ENCODE measurements at places on chromosomes 11 and 22.

- no peak for DNase-seq
Measured at GRCh38 chr22:40509401-40510134, 127.0 kb downstream of the MRTFA start.

DNA sequence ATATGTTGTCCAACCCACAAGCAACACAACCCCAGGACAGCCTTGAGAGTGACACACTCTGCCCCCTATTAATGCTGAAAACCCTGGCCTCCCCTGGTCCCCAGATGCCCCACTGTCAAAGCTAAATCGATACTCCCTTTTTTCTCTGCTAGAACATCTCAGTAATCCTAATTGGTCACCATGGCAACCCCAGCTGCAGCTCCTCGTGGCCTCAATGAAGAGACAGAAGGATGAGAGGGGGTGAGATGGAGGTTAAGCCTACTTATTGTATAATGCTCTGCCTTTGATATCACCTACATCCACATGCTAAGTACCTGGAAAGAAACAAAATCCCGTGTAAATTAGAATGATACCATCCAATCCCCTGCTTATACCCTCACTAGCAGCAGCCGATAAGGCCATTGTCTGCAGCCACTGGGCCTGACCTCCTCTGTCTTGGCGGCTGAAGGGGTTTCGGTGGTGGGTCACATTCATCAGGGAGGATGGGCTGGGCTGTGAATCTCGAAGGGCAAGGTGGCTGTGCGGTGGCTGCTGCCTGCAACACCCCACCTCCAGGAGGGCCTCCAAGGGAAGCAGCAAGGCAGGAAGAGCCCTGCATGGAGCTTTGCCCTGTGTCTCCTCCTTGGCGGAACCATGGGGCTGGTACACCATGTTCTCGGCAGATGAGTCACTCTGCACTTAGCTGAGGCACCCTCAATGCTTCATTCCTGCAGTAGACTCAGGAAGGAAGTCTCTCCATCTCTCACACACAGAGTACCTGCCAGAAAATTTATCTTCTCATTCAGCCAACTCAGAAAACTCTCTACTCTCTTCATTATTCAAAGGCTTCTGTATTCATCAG, 399.5 kb downstream of the BUD13 start:
- no peak for DNase-seq

DNA sequence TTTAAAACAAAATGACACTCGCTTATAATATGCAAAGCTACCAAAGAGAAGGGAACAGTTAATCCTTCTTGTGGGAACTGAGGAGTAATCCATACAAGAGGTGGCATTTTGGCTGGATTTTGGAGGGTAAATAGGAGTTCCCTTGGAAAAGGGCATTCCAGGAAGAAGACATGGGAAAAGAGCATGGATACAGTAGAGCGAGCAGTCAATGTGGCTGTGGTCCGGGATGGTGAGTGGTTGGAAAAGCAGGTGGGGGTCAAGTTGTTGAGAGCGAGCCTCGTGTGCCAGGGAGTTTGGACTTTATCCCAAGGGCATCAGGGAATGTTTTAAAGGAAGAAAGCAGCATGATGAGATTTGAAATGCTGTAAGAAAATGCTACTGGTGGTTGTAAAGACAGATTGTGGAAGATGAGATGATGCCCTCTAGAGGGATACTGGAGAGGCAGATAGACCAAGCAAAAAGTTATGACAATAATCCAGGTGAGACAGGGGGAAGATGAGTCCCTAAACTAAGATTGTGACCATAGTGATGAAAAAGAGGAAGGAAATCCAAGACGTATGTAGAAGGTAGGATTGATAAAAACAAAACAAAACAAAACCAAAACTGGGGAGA, 3.8 kb upstream of the MMP7 start:
- DNase-seq, result no peak

- DNase-seq, result no peak
Measured at GRCh38 chr22:45927059-45927458, 49.9 kb downstream of the WNT7B start.

- DNase-seq, result no peak
Measured at GRCh38 chr11:97908354-97908753, 1112.4 kb upstream of the CNTN5 start.

- DNase-seq, result no peak
Measured at GRCh38 chr22:45254388-45254787, 13.7 kb upstream of the KIAA0930 start.

DNA sequence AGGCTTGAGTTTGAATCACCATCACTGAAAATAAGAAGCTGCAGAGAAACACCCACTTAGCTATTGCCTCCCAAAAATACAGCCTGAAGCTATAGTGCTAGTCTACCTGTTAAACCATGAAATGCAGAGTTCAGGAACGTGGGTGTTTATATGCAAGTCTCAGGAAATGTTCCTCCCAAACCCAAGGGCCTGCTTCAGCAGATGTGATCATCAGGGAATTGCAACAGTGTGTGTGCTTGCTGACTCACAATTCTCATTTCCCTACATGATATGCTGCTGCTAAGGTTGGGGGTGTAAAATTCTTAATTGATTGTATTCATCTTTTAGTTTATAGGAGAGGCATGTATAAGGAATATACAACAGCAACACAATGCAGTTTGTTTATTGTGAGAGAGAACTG, 49.6 kb downstream of the NUP98 start:
- DNase-seq, result no peak

Measured in NCI-H526 (cell line).